ENCODE measurements at places on chromosomes 1 and 21.

DNA sequence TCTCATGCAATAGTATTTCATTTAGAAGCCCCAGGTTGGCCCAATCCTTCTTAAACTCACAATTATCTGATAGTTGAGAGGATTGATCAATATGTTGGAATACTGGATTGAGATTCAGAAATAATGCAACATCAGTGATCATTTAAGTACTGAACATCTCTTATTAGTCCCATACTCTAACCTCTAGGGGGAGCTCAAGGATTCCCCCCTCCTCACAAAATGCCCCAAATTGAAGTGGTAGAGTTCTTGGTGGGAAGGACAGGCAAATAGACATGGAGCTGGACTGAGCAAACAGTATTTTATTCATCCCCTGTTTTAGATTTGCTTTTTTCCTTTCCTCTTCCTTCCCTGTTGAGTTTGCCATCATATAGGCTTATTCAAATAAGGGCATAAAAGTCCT is 62.8 kb downstream of the NGF start:
- DNase-seq: no peak

DNA sequence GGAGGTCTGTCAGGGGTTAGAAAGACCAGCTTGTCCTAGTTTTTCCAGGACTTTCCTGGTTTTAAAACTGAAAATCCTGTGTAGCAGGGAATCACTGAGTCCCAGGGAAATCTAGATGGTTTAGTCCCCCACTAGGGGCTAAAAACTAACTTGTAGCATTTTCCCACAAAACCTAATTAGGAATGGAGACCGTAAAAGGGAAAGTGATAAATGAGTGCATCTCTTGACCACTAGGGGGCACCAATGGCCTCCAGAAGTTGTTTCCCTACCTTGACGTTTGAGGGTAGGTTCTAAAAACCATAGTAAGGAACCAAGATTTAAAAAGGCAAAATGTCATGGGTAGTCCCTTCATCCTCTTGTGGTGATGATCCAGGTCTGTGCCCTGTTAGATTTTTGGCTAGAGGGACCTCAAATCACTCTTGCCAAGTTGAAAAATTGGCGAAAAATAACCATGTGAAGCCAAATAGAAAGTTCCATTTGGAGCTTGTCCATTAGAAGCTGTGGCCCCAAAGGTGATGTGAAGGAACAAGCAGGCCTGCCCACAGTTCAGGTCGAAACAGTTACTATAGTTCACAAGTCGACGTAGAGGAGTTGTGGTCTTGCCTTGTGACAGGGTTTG is 24.5 kb downstream of the CLIC6 start:
- DNase-seq: peak; percentile 43

- DNase-seq: no peak
Observed at GRCh38 chr21:42059721-42060120, 11.4 kb upstream of the UMODL1 start.

GRCh38 chr1:99656701-99657100 is 10.8 kb downstream of the PALMD start:
- DNase-seq: no peak

- DNase-seq: no peak
Observed at GRCh38 chr1:28078262-28078661, 10.1 kb downstream of the EYA3 start.

DNA sequence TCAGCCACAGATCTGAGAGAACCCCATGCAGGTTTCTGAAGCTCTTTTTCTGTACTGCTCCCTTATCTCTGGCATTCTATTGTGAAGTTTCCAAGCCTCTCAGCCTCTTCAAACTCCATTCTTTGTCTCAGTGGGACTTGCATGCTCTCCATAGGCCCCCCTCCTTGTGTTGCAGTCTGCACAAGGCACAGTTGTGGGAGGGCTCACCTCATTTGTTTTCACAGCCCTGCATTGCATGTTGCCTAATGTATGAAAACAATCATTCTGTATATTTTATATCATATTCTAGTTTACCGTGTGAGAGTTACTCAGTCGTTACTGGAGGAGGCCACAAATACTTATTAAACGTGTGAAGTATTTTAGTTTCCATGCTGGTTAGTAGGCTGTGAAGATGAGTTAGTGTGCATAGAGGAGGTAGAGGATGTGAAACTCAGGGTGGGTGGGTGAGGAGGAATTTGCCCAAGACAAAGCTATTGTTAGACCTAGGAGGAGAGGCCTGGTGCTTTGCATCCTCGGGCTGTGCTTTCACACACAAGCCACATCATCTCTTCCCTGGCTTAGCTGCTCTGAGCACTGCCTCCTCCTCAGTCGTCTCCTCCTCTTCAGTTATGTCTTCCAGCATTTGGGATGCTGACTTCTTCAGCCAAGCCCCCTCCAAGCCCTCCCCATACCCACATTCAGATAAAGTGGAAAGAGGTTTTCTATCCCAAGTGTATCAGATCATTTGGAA is 7.8 kb upstream of the CHI3L2 start:
- no peak for DNase-seq

GRCh38 chr1:219871427-219872057 is 56.8 kb downstream of the SLC30A10 start:
- DNase-seq: no peak

DNA sequence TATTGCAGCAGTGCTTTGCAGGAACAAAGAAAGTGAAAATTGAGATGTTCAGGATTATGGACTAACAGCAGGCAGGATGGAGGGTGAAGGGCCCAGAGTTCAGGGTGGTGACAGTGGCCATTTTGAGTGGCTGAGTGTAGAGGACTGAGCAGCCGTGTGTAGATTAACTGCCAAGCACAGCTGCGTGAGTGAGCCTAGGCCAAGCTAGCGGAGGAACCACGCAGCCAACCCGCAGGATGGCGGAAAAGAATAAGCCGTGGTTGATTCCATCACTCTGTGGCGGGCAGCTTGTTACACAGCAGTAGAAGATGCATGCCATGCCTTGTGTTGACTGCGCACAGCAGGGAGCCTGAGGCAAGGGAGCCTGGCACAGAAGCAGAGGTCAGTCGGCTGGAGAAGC is 102.5 kb upstream of the KIF26B start:
- no peak for DNase-seq

GRCh38 chr1:114274621-114275317 is 121.1 kb upstream of the SYT6 start:
- DNase-seq: no peak

DNA sequence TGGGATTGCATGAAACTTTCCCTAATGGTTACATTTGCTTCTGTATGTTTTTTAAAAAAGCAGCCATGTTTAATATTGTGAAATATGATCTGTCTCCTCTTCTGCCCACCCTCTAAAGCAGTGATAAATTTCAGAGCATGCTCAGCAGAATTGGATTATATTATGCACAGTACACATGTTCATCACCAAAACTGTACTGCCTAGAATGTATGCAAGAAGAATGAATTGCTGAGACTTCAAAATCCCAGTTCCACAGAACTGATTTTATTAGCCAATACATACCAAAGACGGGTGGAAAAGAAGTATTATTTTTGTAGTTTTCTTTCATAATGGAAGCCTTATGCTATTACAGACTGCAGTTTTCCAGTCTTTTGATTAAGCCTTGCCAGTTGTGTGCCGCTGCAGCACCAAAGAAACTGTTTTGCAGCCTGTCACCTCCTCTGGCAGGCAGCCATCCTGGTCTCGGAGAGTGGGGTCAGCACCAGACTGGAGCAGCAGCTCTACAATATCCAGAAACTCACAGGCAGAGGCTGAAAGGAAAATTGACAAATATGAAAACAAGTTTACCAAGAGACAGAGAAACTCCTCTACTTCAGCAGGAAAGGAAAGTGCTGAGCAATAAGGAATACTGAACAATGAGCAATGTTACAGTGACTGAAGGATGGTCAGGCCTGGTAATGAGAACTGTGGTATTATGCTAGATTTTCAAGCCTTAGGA is 58.1 kb downstream of the LHX4 start:
- no peak for DNase-seq

GRCh38 chr1:163706915-163707314 is 385.2 kb downstream of the NUF2 start:
- DNase-seq: no peak

Measured in H9 (cell line).